ENCODE measurements at places on chromosomes 4 and X.

DNA sequence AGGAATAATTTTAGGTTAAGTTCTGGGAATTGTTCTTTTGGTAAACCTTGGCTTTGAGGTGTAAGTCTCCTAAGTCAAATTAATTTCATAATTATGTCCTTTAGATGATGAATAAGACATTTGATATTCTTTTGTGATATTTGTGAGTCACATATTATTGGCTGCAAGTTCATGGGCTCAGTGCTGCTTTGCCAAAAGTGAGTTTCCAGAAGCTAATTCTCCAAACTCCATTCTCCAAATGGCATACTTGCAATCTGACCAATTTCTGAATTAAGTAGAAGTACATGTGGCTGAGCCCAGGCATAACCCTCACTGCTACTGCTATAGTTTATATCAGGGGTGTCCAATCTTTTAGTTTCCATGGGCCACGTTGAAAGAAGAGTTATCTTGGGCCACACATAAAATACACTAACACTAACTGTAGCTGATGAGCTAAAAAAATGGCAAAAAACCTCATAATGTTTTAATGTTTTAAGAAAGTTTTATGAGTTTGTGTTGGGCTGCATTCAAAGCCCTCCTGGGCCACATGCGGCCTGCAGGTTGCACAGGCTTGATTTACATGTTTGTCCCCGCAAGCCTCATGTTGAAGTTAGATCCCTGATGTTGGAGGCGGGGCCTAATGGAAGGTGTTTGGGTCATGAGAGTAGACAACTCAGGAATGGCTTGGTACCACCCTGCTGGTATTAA, 196.1 kb downstream of the ZNF330 start:
- DNase-seq: no peak

GRCh38 chr4:18442957-18443356, 421.4 kb upstream of the LCORL start:
- DNase-seq: no peak

- DNase-seq: no peak
These were observed 256.9 kb downstream of the PARM1 start for GRCh38 chr4:75189711-75190335.

DNA sequence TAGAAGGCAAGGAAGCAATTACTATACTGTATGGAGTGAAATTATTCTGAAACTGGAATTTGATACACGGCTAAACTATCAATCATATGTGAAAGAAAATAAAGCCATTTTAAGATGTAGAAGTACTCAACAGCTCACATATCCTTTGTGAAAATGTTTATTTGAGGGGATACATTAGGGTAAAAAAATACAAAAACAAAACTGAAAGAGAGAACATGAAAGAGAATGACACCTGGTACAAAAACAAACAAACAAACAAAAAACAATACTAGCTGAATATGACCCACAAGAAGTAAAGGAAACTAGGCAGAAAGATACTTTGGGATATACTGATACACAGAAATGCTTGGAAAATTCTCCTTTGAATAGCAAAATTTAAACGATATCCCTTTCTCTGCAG, 20.8 kb upstream of the AREG start:
- DNase-seq: no peak

DNA sequence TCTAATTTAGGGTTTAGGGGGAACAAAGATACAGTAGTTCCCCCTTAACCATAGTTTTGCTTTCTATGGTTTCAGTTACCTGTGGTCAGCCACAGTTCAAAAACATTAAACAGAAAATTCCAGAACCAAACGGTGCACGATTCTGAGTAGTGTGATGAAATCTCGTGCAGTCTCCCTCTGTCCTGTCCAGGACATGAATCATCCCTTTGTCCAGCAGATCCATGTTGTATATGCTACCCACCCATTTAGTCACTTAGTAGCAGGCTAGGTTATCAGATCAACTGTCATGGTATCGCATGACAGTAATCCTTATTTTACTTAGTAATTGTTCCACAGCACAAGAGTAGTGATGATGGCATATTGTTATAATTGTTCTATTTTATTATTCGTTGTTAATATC, 556.1 kb downstream of the IL1RAPL1 start:
- no peak for DNase-seq

- no peak for DNase-seq
These were observed 33.5 kb downstream of the GUCY2F start for GRCh38 chrX:109448282-109448938.

DNA sequence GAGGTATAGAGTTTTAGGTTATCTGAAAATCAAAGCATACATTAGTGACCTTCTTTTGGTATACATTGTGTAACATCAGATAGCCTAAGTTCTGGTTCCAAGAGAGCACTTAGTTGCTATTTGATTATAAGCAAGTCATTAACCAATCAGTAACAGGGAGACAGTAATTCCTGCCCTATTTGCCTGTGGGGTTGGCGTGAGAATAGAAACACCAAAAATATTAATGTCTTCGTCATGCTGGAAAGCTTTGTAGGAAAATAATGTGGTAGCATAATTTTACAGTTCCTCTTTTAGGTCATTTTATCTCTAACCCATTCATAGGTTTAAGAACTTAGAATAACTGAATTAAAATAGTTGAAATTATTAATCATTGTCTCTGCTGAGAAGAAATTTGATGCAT, 37.8 kb downstream of the NPNT start:
- DNase-seq: no peak

GRCh38 chrX:318068-318738, 393 bp downstream of the GTPBP6 start:
- DNase-seq: peak; percentile 99

GRCh38 chr4:168498251-168498650, 1.4 kb downstream of the PALLD start:
- no peak for DNase-seq

GRCh38 chr4:173642509-173642908, 112.5 kb upstream of the HAND2 start:
- DNase-seq: no peak

- no peak for DNase-seq
These were observed 202.0 kb upstream of the PCDH7 start for GRCh38 chr4:30518211-30518610.

Measured in activated CD4-positive, alpha-beta T cell treated with anti-CD3 and anti-CD28 coated beads, Interleukin-2, amount 10 ng/mL, durations not matched to agents 7 days and 5 days (primary cell).